Mesenchymal stem cell (in vitro differentiated cells and primary cell): ENCODE measurements at places on chromosomes 1 and 21.

- DNase-seq: no peak
Observed at GRCh38 chr1:38344716-38345115, 298.1 kb upstream of the POU3F1 start.

DNA sequence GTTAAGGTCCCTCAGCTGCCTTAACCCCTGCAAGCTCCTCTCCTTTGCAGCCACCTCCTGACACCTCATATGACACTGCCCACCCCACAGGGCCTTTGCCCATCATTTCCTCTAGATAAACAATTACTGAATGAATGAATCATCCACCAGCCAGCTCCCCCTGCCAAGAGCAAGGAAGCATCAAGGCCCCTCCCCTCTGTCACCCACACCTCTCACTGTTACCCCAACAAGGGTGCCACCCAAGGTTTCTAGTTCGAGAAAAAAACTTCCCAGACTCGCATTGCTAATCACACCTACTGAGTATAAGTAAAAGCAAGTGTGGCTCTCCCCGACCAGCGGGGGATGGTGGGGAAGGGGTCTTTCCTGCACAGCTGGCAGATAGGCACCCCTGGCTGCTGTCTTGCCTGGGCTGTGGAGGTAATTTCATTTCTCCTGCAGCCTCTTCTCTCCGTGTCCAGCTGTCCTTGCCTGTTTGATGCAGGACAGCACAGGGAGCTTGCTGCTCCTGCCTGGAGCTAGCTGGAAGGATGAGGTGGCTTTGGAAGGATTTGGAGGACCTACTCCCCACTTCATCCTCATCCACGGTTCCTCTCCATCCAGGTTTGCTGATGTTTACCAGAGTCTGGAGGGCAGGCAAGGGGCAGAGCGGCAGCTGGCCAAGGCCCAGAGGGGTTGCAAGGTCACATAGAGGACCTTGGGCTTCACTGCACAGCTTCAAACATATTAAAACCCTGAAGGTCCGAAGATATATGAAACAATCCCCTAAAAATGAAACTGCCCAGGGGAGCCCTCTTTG is 33.1 kb upstream of the LBR start:
- DNase-seq: peak; percentile 20

- DNase-seq: no peak
Observed at GRCh38 chr1:157359314-157360022, 192.8 kb downstream of the FCRL5 start.

DNA sequence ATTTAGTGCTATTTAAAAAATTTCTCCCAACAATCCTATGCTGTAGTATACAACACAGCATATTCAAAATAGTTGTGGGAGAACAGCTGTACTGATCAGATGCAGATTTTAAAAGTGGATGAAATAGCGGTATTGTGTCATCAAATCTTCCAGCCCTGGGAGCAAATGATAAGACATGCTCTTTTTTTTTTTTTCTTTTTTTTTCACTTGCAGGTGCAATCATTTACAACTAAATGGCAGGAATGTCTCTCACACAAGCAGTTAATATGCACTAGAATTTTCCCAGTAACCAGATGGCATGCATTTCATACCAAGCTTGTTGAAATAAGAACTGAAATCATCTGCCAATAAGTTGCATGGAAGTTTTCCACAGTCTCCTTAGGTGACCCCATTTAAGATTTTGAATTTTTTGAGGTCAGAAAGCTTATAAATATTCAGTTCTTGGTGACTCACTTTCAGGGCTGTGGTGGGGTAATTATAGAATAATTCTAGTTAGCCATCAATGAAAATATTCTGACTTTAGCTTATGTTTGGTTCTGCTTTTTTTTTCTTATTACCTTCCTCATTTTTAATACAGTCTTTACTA is 623.9 kb upstream of the NR5A2 start:
- DNase-seq: peak; percentile 8

- DNase-seq: no peak
Observed at GRCh38 chr1:61013946-61014667, 68.3 kb upstream of the NFIA start.

GRCh38 chr1:202034683-202035462 is 24.5 kb downstream of the ELF3 start:
- peak; percentile 97 for DNase-seq
